Stimulated activated CD4-positive, alpha-beta T cell treated with anti-CD3 and anti-CD28 coated beads, TNF-alpha, amount 100 ng/mL, for 1 hour (primary cell): ENCODE measurements at places on chromosomes 7 and 10.
A peak's percentile ranks its signal among the peaks of the same experiment; 100 is the strongest.

- DNase-seq: no peak
These were observed 6.0 kb downstream of the SRGN start for GRCh38 chr10:69093933-69094332.

GRCh38 chr7:50793120-50793946, 10.6 kb upstream of the GRB10 start:
- DNase-seq: peak; percentile 18

DNA sequence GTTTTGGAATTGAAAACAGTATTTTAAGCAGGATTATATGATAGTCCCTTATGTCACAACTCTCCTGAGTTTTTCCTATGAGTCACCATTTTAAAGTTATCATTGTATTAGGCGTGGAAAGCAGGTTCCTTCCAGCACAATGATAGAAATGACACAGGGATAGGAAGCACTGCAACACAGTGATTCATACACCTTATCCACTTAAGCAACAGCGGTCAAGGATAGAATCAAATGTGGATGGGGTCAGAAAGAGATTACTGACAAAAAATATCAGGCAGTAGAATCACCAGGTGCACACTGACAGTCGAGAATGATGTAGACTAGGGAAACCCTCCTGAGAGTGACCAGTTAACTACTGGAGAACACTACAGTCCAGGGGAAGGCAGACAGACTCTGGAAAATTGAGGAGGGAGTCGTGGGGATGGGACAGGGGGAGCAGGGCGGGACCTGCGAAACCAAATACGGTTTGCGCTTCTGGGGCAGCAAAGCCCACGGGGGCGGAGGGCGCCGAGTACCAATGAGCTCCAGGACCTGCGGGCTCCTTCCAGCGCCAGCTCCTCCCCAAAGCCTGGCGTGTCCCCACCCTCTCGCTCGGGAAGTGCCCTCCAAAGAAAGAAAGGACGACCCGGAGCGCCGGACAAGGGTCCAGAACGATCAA, 479 bp downstream of the PNPLA8 start:
- no peak for DNase-seq

DNA sequence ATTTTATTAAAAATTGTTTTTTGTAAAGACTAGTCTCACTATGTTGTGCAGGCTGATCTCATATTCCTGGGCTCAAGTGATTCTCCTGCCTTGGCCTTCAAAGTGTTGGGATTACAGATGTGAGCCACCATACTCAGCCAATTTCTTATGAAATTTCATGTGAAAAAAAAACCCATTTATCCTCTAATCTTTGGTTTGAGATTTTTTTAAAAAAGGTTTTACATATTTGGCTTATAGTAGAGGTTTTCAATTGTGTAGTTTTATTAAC, 35.5 kb upstream of the ZNF32 start:
- DNase-seq: no peak

DNA sequence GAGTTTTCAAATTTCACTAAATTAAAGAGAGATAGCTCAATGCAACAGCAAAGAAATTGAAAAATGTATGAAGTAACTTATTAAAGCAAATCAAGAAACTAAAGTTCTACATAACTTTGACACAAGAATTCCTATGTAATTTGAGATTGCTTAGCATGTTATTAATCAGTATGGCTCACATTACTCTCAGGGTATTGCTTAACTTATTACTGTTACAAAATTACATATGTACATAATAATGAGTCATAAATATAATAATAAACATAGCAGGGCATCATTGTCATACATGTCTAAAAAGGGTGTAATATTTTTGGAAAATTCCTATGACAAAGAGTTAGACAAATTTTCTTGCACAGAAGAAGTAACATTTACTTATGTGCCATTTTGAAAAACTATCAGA, 75.0 kb downstream of the ZWINT start:
- no peak for DNase-seq

GRCh38 chr7:112092709-112093395, 113.3 kb downstream of the DOCK4 start:
- DNase-seq: no peak

- DNase-seq: no peak
These were observed 36.3 kb upstream of the EXOC6 start for GRCh38 chr10:92811986-92812385.

DNA sequence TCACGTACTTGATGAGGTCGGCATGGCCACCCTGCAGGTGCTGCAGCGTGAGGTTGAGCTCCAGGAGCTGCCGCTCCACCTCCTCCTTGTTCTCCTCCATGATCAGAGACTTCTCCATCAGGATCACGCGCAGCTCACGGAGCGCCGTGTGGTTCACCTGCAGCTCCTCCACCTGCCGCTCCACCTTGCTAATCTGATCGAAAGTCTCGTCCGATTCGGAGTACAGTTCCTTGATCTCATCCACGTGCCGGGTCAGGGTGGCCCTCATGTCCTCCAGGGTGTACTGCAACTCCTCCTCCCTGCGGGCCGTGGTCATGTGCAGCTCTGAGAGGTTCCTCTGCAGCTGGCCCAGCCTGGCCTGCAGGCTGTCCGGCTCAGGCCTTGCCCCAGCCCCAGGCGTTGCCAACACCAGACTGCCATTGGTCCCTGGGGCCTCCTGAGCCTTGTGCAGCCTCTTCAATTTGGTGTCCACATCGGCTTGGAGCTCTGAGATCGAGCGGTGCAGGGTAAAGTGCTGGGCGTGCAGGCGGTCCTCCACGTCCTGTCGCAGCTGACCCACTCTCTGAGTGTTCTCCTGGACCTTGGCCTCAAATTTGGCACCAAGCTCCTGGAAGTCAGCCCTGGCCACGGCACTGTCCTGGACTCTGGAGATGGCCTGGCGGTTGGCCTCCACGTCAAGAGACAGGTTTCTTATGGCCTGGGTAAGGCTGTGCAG, 13.9 kb downstream of the MMRN2 start:
- DNase-seq: no peak

GRCh38 chr7:114086914-114087652, 168.3 kb upstream of the PPP1R3A start:
- no peak for DNase-seq

DNA sequence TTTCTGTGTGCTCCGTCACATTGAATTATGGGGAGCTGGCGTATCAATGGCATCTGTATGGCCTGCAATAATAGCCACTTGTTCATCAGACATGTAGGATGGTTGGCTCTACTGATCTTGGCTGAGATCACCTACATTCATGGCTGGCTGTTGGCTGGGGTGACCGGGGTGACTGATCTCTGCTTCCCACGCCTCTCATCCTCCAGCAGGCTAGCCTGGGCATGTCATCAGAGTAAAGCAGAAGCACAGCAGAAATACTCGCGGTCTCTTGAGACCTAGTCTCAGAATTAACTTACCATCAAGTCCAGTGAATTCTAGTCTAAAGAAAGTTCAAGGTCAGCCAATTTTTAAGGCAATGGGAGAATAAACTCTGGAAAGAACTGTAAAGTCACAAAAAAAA, 257.7 kb upstream of the GLI3 start:
- no peak for DNase-seq

- no peak for DNase-seq
These were observed 61.3 kb downstream of the ABCB4 start for GRCh38 chr7:87413951-87414793.
